AG09309 (cell line): ENCODE measurements at places on chromosomes 6 and 20.

DNA sequence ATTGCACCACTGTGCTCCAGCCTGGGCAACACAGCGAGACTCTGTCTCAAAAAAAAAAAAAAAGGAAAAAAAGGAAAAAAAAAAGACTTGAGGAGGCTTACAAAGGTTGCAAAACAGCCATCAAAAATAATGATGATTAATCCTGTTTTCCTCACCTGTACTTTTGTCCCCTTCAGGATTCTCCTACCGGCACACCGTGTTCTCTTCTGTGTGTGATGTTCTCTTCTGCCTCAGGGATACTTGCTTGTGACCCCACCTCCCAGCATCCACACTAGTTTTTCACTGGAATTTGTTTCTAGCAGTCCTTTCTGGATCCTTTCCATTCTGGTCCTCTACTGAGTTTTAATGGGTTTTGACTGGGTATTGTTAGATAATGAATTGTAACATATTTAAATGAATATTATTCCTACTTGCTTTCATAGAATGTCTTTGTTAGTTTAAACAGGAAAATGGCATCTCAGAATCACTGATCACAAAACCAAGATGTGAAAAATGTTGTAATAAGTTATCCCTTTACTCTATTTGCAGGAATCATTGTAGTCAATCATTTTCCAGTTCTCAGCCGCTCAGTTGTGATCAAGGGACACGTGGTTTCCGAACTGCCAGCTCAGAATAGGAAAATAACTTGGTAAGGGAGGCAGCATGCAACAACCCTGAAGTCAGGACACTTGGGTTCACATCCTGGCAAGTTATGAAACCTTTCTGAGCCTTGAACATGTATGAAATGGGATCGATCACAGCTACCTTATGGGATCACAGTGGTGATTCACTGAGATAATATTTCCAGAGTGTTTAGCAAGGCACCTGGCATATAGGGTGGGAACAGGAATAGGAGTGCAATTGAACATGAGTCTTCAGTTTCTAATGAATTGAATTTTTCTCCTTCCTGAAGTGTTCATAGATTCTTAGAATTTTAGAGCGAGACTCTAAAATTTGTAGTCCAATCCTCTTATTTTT is 8.5 kb downstream of the C6orf89 start:
- no peak for DNase-seq

DNA sequence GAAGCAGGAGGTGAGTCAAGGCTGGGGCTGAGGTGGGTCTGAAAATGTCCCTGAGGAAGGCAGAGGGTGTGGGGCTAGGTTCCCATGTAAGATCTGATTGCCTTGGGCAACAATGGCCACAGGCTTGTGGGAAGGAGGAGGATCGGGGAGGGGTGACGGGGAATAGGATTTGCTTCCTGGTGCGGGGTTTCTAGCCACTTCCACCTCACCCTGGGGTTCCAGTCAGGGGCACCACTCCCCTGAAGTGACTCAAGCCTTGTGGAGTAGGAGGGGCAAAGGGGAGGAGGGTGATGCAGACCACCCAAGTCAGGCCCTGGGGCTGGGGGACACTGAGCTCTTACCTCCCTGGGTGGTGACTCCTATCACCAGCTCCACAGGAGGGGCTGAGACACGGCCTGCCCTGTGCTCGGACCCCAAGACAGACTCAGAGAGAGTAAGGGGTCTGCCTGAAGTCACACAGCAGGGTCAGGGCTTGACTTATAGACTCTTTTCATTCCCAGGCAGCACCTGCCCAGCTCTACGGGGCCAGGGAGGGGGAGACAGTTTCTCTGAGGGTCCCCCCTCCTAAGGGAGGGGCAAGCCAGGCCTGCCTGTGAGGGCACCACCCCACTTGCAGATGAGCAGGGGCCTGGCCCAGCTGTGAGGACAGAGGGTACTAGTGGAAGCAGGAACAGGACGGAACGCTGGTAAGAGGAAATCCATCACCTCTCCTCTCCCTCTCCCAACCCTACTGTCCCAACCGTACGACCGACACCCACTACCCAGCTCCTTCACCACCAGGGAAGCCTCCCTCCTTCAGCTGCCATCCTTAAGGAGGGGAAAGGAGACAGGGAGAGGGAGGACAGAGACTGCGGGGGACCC is 12.4 kb upstream of the SPDEF start:
- no peak for DNase-seq

DNA sequence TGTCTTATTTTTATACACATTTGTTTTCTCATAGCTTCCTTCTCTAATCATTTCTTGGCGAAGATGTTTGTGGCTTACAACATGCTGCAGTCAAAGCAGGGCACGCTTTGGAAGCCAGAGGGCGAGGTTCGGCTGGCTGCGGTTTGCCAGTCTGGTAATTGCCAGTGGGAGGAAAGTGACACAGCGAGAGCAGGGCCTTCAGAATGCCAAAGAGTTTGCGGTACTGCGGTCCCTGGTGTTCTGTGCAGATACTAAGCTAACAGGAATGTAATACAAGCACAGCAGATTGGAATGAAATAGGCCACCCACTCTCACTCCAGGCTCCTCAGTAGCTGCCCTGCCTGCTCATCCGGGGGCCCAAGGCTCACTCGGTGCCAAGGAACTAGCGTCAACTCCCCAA is 58.7 kb upstream of the TGM3 start:
- DNase-seq, result peak; percentile 99

DNA sequence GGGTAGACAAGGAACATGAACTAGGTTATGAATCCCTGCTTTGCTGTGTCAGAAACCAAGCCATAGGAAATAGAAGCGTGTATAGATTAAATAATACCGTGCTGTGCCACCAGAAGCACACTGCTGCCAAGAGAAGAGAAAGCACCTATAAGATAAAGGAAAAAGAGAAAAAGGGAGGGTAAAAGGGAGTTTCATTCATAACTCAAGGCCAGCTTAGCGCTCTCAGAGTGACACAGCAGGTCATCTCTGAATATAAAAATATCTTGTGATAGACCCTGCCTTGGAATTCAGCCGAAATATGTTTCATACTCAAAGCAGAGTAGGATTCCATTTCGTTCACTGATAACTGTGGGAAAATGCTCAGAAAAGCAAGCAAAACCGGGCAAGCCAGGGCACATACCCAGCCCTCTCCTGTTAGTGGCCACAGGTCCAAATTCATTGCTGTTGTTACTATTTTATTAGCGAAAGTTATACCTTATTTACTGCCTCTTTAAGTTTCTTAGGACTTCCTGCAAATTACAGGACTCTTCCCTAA is 8.7 kb downstream of the JAG1 start:
- no peak for DNase-seq

- DNase-seq, result no peak
Measured at GRCh38 chr6:88529726-88530125, 363.6 kb upstream of the CNR1 start.

DNA sequence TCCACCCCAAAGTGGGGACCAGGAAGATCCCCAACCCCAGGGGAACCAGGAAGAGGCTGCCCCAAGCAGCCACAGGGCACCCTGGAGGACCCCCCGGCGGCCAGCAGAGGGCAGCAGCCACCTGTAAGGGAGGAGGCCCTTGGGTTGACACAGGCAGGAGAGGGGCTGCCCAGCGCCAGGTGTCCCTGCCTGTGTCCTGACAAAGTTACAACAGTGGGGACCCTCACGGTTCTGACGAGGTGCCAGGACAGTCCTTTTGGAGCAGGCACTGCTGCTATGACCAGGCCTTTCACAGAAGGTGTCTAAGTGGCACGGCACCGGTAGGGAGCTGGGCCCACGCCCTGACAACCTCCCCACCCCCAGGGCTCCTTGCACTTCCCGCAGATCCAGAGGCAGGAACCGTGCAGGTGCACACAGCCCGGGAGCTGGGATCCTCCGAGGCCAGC is 176.7 kb downstream of the BMP7 start:
- no peak for DNase-seq

GRCh38 chr6:25078141-25078540 is 142.4 kb upstream of the RIPOR2 start:
- DNase-seq, result no peak

GRCh38 chr6:100099189-100100074 is 105.4 kb upstream of the MCHR2 start:
- no peak for DNase-seq

DNA sequence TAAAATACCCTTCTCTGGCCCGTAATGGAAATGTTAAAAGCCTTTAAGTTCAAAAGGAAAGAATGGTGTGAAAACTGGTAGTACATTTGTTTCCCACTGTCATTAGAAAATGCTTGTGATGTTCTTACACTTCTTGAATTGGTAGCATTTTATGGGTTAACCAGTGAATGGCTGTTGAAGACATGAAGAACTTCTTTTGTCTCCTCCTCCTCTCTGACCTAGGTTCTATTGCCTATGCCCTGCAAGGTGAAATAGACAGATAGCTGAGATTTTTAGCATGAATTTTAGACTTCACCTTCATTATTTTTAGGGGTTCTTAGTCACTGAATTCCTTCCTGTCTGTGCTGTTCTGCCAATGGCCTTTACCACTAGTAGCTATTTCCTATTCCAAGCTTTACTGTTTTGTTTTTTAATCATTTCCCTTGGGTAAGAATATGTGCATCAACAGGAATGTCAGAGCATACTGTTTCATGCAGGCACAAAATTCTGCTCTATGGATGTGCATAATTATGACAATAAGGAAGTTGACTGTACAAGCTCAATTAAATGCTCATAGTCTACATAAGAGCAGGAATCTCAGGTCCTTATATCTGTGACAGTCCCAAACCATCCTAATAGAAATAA is 4.9 kb downstream of the TNFAIP3 start:
- DNase-seq, result no peak

- DNase-seq, result no peak
Measured at GRCh38 chr6:19860235-19860877, 23.2 kb downstream of the ID4 start.

- no peak for DNase-seq
Measured at GRCh38 chr6:130624046-130624445, 203.2 kb upstream of the SMLR1 start.

DNA sequence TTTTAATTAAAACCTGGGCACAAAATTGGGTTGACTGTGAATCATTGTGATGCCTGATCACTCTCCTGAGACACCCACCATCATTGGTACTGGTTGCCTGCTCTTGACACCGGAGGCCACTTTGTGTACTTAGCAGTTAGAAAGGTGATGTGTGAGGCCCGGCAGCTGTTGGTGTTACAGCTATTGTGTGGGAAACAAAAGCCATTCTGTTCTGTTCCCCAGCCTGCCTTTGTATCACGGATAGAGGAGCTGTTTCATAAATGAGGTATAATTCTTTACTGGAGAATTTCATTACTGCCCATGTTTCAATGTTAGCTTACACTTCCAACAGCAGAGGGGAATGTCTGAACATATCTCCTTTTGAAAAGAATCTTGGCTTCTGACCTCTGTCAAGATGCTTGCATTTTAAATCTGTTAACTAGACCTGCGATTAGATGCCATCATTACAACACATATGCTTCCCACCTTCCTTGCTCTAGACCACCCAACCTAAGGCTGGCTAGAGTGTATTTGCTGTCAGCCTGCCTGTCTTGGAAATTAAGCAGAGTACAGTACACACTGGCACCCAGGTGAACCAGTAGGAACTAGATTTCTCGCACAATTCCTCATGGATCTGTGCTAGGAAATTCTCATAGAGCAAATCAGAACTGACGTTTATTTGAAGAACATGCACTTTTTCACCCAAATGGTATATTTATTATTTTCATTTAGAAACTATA is 142.4 kb upstream of the INSM1 start:
- DNase-seq, result no peak

DNA sequence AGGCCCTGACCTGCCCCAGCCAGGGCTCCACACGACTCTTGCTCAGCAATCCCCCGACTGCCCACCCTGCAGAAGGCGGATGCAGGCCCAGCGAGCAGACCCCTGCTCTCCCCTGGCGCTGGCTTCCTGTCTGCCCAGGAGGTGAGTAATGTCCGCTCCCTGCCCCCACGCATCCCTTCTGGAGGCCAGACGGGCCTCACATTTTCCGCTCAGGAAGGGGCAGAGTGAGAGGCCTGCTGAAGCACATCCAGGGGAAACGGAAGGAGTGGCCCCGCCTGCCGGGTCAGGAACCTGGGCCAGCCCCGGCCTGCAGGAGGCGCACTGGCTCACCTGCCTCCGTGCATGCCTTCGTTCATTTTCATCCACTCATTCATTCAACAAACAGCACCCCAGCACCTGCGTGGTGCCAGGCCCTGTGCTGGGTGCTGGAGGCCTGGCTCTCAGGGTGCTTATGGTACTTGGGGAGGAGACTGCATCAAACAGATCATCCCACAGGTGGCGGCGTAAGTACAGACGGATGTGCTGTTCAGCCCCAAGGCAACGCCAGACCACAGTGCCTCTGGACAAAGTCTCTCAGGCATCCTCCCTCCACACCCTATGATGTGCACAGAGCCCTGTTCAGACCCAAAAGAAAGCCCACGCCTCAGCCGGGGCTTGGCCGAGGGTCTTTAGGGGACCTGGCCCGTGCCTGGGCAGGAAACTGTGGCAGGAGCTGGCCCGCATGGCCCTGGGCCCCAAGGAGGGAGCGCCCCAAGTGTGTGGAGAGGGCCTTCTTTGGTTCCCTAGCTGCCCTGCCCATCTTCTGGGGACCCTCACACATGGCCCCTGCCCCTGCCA is 112.1 kb downstream of the ASXL1 start:
- no peak for DNase-seq

- no peak for DNase-seq
Measured at GRCh38 chr20:44585057-44585963, 2.9 kb downstream of the PKIG start.

- peak; percentile 87 for DNase-seq
Measured at GRCh38 chr20:57947421-57948179, 237.8 kb upstream of the PMEPA1 start.

DNA sequence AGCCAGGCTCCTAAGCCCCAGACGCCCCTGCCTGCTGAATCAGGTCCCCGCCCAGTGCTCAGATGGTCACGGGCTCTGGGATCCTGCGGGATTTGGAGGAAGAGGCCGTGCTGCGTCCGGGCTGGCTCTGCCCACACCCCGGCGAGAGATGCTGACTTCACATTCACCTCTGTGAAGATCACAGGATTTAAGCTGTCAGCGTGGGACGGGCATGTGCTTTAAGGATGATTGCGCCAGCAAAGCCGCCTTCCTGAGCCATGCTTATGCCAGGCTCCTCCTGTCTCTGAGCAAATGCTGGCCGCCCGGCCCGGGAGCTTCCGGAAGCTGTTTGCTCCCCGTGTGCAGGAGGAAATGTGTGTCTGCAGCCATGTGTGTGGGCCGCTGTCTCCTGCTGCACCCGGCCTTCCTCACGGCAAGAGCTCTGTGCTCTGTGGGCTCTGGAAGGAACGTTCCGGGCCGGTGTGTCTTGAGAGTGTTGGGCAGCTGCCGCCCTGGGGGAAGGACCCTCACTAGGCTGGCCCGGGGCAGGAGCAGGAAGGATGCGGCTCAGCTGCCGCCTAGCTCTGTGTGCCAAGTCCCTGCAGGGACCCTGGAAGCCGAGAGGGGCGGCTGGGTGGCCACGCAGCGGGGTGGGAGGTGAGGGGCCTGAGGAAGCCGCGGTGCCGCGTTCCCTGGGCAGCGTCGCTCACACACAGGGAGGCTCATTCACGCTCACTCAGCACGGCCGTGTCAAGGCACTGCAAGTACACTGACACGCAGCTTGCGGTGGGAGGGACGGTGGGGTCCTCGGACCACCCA is 19.0 kb upstream of the BHLHE23 start:
- DNase-seq, result peak; percentile 17
